ENCODE measurements at places on chromosomes 11 and 22.

GRCh38 chr11:30984827-30985226, 384.7 kb downstream of the DCDC1 start:
- DNase-seq: no peak

GRCh38 chr11:3755151-3755550, 42.2 kb downstream of the NUP98 start:
- DNase-seq: no peak

- peak; percentile 86 for DNase-seq
Measured at GRCh38 chr11:69122630-69123431, 32.9 kb upstream of the SMIM38 start.

- DNase-seq: no peak
Measured at GRCh38 chr11:5317292-5317691, 6.8 kb downstream of the OR51B2 start.

DNA sequence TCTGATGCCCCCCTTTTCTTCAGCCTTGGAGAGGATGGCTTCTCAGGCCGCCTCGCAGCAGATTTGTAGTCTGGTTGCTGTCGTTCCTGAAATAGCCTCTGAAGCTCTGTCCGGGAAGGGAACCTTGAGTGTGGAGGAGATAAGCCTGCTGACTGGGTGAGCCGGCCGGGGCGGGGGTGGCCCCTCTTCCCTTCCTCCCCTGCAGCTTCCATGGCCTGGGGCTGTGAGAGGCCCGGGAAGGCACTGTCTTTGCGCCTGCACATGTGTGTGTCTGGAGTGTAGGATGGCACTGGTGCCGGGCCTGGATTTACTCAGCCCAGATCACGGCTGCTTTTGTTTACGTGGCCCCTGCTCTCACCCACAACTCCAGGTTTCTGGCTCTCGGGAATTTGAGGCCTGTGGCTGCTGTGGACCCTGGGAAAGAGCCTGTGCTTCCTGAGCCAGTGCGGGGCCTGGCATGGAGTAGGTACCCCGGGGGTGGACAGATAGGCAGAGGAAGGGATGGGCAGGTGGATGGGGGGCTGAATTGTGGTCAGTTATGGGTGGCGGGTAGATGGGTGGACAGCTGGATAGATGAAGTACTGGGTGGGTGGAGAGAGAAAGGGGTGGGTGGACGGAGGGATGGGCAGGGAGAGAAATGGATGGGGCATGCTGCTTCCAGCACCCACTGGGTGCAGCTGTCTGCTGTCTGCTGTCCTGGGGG, 16.6 kb downstream of the KCNQ1 start:
- no peak for DNase-seq

Data from WTC11 (cell line).